ENCODE measurements at places on chromosomes 4 and X.

GRCh38 chr4:185189606-185190305, 14.0 kb downstream of the CFAP97 start:
- DNase-seq: no peak

DNA sequence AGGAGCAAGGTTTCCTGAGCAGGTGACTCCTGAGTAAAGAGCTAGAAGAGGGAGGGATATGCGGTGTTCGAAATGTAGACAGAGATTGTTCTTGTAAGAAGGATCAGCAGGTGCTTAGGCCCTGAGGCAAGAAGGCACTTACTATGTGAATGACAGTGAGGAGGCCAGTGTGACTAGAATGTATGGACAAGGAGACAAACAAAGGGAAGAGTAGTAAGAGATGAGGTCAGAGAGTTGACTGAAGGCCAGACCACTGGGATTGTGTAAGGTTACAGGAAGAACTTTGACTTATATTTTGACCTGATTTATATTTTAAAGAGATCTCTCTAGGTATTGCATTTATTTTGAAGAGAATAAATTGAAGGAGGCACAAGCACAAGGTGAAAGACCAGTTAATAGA, 118.4 kb upstream of the ENPEP start:
- no peak for DNase-seq

DNA sequence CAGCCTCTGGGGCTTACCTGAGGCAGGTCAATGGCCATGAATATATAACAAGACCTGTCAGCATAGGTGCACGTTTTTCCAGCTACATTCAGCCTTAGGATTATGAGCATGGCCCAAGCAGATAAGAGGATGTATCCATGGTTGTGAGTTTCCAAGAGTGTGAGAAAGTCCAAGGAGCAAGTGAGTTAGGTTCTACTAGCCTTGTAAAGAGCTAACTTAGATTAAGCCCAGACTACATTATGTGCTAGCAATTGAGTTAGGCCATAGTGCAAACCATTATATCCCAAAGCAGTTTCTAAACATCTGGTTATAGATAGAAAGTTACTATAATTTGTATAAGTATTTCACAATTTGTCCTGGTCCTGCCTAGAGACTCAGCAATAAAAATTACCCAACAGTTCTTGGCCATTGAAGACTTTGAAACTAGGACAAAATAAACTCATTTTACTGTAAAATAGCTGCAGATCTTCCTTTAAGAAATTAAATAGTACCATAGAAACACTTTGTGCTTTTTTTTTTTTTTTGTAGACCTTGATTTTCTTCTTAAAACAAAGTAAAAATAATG, 312.0 kb downstream of the CAMK2D start:
- no peak for DNase-seq

GRCh38 chr4:8583655-8584025, 3.4 kb downstream of the GPR78 start:
- no peak for DNase-seq

DNA sequence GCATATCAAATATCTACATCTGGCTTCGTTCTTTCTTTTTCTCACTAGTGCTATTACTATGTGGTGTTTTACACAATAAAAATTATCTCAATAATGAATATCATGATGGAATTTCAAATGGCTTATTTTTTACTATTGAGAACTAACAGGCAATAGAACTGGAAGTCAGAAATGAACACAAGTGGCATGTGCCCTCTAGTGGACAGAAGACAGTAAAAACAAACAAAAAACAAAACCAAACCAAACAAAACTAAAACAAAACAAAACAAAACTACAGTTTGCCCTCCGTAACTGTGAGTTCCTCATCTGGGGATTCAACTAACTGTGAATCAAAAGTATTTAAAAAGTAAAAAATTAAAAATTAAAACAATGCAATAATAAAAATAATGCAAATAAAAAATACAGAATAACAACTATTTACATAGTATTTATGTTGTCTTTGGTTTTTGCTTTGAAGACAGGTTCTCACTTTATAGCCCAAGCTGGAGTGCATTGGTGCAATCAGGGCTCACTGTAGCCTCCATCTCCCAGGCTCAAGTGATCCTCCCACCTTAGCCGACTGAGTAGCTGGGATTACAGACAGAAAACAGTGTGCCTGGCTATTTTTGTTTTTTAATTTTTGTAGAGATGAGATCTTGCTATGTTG, 195.6 kb upstream of the TACR3 start:
- no peak for DNase-seq

- DNase-seq: no peak
Observed at GRCh38 chrX:108516184-108516583, 76.5 kb downstream of the COL4A5 start.

DNA sequence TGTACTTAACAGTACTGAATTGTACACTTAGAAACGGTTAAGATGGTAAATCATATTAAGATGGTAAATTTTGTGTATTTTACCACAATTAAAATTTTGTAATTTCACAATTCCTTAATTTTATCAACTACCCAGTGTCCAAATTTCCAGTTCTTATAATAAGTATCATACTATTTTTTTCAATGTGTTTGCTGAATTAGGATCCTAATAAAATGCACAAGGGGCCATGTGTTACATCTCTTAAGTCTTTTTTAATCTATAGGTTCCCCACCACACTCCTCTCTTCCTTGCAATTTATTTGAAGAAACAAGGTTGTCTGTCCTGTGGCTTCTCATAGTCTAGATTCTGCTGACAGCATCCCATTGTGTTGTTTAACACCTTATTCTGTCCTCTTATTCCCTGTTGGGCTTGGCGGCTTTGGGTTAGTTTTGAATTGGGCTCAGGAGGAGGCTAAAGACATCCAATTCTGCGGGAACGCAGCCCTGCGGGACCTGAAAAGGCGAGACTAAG, 533 bp upstream of the SYAP1 start:
- no peak for DNase-seq

- no peak for DNase-seq
Observed at GRCh38 chr4:155510771-155511170, 134.0 kb upstream of the MAP9 start.

GRCh38 chrX:21606002-21606401, 52.1 kb downstream of the KLHL34 start:
- no peak for DNase-seq

DNA sequence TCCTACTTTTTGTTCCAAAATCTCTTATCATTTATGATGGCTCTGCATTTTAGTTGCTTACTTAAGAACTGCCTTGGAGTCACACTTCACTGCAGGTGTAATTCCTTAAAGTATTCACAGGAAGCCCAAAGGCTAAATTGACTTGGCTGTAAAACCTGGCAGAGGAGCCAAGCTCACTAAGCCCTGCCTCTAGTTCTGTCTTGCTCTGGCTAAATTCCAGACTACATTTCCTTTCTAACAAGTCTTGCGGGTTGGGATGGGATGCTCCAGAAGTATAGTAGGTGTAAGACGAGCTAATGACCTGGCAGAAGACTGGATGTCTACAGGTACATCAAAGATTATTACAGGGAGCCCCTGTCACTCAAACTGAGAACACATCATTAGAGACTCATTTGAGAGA, 924.0 kb upstream of the INTU start:
- no peak for DNase-seq

DNA sequence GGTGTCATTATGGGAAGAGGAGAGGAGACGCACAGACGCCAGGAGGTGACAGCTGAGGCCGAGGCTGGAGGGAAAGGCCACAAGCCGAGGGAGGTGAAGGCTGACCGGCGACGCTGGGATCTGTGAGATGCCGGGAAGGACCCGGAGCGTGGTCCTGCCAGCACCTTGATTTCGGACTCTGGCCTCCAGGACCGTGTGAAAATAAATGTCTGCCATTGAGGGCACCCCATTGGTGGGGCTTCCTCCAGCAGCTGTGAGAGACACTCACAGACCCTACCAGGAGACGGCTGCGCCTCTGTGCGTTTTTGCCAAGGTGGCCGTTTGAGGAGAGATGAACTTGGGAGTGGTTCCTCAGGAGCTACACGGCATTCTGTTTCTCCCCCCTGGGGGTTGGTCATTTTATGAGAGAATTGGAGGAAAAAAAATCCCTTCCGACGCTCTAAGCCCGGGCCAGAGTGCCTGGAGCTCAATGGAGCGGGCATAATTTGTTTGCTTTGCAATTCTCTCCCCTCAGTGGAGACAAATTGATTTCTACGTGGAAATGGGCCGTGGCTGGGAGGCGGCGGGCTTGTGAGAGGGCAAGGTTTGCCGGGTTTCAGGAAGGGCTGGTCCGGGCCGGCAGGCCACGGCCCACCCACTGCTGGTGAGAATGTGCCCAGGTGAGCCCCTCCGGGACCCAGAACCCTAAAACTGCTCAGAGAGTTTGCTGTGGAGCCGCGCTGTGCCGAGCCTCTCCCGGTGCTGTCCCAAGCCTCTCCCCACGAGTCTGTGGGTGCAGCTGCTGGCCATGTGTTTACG, 53.9 kb downstream of the CPZ start:
- no peak for DNase-seq

DNA sequence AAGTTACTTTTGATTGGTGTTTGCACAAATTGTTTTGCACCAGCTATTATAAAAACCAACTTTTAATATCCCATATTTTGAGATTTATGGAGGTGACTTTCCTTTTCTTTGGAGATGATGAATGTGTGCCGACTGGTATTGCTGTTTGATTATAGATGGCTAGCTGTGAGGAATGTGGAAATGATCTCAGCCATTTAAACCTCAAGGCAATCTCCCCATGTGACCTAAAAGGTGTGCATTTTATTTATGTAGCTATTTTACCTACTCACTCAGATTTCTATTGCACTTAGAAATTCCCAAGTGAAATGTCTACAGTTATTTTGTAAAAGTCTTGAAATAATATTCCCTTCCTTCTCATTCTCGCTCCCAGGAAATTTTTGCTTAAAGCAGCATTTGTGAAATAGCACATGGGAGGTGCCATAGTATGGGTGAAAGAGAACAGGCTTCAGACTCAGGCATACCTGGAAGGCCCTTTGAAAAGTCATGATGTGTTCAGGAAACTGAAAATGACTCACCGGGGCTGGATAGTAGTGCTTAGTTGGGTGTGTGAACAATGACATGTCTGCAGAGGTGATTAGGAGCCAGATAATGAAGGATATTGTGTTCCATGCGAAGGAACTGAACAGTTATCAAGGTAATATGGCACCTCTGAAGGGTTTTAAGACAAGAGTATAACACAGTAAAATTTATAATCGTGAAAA, 247.6 kb downstream of the CBLL2 start:
- no peak for DNase-seq

- no peak for DNase-seq
Observed at GRCh38 chr4:176939445-176939844, 146.7 kb upstream of the VEGFC start.

DNA sequence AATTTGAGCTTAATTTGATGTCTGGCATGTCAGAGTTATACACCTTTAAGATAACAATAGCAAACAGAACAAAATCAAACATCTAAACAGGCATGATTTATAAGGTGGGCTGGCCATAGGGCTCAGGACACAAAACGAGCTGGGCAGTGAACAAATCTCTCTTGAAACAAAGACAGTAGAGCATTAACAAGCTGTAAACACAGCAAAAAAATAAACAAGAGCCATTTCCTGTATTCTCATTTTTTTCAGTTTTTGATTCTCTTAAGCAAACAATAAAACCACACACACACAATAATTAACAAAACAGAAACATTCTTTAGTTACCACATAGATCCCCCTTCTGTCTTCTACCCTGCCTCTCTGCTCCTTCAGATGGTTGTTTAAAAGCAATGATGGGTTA, 68.3 kb upstream of the TMEM150C start:
- no peak for DNase-seq

DNA sequence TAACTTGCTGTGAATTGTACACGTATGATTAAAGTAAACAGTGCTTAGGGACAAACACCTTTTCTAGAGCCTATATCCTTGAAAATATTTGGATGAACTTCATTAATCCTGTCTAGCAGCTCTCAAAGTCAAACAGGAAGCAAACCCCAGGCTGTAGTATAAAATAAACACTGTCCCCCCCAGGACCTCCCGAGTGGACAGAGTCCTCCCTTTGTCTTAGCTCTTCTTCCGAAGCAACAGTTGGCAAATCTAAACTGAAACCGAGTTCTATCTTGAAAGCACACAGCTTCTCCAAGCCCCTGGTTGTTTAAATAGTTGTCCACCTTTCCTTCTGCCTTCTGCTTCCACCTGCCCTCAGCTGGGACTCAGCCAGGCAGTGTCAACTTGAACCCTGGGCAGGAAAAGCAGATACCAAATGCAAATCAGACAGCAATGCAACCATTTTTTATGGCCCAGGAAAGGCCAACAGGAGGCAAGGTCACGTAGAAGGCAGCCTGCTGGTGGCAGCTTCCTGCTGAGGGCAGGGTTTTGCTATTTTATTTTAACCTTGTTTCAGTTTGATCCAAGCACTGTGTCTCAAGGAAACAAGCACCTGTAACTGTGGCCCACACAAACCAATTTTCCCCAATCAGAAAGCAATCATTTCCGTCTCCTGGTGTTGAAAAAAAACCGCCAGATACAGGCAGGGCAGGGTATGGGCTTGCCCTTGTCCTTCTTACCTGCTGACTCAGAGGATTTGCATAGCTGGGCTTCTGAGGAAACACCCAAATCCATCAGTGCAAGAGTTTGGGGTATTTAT, 110.3 kb upstream of the KIT start:
- DNase-seq: no peak

DNA sequence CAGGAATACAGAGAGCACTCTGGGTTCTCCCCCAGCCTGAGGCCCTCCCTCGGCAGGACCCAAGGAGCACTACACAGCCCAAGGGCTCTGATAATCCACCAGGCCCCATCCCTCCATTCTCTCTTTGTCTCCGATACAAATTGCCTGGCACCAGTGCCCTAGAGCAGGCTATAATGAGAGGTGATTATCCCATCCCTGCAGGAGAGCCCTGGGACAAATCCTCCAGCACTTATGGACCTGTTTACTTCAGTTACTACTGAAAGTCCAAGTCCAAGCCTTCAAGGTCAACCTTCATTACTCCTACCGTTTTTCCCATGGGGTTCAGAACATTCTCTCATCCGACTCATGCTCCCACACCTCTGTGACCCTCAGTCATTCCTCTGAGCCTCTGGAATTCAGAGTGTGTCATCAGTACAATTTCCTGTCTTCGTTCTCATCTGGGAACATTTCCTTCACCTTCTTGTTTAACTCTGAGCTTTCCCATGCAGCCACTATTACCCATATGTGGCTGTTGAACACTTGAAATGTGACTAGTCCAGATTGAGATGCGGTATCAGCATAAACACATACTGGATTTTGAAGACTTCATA, 299.0 kb downstream of the RAPGEF2 start:
- DNase-seq: no peak

GRCh38 chr4:124854968-124855367, 142.4 kb upstream of the ANKRD50 start:
- DNase-seq: no peak

- DNase-seq: no peak
Observed at GRCh38 chr4:107065201-107065600, 29.1 kb upstream of the DKK2 start.

DNA sequence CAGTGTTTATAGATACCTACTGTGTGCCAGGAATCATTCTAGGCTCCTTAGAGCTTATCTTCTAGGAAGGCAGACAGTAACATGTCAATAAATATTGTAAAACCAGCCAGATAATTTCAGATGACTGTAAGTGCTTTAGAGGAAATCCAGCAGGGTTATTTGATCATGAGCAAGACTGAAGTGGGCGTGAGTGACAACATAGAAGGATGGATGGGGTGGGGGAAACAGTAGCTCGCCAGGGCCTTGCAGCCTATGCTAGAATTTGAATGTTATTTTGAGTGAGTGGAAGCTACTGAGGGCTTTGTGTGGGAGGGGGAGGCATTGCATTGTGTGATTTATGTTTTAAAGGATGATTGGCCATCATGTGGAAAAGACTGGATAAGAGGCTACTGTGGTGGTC, 6.7 kb downstream of the SRD5A3 start:
- DNase-seq: no peak

Measured in activated T-helper 1 cell treated with Interleukin-2 at 50 U/mL for 16 hours (primary cell).